ENCODE measurements at places on chromosomes 13 and 19.

DNA sequence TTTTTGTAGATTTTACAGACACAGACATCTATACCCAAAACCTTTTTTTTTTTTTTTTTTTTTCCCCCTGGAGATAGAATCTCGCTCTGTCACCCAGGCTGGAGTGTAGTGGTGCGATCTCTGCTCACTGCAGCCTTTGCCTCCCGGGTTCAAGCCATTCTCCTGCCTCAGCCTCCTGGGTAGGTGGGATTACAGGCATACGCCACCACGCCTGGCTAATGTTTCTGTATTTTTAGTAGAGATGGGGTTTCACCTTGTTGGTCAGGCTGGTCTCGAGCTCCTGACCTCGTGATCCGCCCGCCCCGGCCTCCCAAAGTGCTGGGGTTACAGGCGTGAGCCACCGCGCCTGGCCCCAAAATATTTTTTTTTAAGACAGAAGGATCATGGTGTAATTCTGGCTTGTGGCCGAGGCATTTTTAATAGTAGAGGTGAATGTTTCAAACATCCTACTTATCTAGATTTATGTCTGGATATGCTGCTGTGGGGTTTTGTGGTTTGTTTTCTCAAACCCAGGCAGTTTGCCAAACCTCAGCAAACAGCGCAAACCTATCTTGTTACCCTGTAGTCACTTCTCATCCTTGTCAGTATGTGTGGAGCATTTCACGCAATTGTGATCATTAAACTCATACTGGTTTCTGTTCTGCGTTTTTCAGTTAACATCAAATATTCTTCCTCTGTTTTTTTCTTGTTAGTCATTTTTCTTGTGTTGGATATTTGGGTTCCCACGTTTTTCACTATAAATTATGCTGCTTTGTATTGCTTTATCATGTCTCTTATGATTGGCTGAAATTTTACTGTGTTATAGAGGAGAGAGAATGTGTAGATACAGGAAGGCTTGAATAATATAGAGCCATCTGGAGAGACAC is 36.2 kb upstream of the GARRE1 start:
- DNase-seq, result peak; percentile 70

DNA sequence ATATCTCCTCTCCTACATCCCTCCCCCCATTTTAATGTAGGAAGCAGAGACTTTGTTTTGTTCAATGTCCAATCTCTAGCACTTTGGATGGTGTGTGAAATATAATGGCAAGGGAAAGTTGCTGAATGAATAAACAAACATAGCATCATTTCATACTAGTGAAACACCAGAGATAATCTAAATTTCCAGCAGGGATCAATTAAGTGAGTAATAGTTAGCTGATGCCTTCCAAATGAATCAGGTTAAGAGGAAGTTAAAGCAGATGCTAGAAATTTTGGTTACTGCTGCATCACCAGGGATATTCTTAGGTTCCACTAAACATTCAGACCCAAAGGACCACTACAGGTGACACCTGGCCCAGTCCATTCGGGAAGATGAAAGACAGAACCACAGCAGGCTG is 8.1 kb downstream of the MRPS31 start:
- no peak for DNase-seq

DNA sequence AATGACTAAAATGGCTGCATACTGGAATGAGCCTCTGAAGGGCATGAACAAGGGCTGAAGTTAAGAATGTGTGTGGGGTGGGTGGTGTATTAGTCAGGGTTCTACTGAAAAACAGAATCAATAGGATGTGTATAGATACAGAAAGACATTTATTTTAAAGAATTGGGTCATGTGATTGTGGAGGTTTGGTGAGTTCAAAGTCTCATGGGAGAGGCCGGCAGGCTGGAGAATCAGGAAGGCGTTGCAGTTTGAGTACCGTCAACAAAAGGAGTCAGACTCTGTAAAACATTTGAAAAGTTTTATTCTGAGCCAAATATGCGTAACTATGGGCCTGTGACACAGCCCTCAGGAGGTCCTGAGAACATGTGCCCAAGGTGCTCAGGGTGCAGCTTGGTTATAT is 24.5 kb upstream of the CYSLTR2 start:
- no peak for DNase-seq

DNA sequence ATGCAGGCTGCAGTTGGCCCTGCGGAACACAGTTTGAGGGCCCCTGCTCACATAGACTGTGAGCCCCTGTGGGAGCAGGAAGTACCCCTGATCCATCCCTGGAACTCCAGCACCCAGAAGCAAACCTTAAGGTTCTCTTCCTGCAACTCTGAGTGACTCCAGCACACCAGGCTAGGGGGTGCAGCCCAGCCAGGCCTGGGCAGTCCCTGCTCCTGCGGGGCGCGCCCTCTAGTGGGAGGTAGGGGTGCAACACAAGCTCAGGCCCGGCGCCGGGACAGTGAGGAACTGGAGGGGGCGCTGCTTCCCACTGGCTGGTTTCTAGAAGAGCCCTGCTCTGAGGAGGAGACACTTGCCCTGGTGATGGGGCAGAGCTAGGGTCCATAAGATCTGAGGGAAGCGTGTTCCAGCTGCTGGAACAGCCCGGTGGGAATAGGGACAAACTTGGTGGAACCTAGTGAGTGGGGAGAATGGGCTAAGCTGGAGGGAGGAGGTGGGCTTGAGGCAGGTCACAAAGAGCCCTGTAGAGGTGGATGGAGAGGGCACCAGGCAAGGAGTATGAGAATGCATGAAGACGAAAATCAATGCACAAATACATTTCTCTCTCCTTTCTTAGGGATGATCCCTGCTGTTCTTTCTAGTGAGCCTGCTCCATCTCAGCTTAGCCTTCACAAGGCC is 5.0 kb downstream of the ZSCAN5A start:
- peak; percentile 86 for DNase-seq

- no peak for DNase-seq
These were observed 46.8 kb downstream of the CCNE1 start for GRCh38 chr19:29858621-29859020.

GRCh38 chr19:7681340-7682174 is 924 bp downstream of the TRAPPC5 start:
- peak; percentile 88 for DNase-seq

DNA sequence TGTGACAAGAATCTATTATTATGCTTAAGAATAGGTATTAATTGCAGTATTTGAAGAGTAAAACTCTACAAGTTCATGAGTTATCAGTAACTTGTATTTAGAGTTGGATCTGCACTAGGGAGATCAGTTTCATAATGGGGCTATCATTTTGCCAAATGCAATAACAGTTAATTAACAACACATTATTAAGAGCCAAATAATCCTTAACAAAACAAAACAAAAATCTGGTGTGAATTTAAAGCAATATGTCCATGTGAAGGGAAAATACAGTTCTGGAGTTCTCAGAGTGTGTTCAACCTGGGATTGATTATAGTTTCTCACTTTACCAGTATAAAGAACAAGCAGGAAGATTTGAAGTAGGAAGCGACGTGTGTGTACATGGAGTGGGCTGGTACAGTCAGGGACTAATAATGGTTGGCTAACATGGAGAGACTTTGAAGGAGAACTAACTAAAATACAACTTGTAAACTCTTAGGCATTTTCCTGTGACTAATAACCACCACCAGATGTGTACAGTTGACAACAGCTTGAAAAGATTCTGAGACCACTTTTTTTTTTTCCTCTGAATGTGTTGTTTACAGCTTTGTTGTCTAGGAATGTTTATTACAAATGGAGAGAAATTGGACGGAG is 58.5 kb downstream of the POSTN start:
- DNase-seq, result no peak
